ENCODE measurements at places on chromosomes 7 and 10. TPM values are rescaled to one million over a fixed set of nuclear protein-coding genes. Genes with fewer than 3 reads are reported as not detected.

The HMX3 gene
- not detected for polyA plus RNA-seq

The GPR15LG gene
- not detected for polyA plus RNA-seq

DNA sequence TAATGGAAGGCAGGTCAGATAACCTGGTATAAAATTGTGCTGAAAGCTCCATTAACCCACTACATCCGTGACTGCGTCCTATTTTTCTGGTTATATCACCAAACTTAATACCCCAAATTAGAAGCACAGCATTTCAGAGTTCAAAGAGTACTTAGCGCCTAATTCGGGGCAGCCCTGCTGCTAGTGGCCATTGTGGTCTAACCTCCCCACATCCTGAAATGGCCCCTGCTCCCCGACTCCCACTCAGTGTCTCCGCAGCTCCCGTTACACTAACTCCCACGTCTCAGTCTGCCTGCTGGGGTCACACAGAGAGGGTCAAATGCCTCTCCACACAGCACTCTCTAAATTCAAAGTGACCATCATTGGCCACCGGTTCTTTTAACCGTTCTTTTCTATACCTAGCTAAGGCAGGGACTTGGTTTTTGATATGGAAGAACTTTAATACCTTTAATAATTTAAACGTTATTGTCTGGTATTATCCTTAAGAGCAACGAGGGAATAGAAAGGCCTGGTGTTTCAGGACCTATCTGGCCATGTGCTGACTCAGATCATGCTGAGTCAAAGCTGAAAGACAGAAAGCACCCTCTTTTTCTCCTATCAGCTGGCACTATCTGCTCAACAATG lies 117.1 kb downstream of the KMT2E start:
- H3K4me3 ChIP-seq = no peak overlapping the region
- 0 out of 2 replicates have a peak, but pooled peaks cover 4% of the 10 kb centered on the region for H3K36me3 ChIP-seq
- H3K27ac ChIP-seq = no peak overlapping the region

DNA sequence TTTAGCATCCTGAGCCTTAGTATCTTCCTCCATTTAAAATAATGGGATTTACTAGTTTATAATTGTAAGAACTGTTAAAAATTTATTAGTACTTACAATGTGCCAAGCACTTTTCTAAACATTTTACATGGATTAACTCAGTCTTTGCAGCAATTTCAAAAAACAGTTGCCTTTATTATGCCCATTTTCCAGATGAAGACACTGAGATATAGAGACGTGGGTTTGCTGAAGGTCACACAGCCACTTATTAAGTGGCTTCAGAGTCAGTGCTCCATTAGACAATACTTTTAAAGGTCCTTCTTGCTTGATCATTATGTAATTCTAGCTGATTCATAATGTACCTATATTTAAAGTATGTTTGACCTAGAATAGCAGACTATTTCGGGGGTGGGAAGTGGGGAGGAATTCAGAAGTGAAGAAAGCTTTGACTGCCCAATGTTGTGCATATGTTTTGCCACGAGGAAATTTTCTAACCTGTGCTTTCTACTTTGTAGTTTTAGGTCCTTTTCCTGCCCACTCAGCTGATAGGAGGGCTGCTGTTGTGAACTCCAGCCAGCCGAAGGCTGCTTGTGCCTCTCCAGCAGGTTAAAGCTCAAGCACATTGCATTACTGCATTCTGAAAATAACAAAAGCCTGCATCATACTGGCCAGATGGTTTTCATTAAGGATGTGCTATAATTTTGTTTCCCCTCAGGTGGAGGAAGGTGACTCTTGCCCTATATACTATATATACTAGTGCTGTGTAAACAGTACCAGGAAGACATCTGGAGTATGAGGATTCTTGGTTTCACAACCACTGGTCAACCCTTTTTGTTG lies 4.3 kb downstream of the PLEKHA8 start:
- H3K27ac ChIP-seq = 0 out of 2 replicates have a peak overlapping the region, but pooled peaks have one; percentile 5
- no peaks in the 10 kb centered on the region for H3K27me3 ChIP-seq
- no peak overlapping the region for H3K4me3 ChIP-seq
- peaks cover 28% of the 10 kb centered on the region for H3K4me1 ChIP-seq

GRCh38 chr7:150567871-150568301 lies 696 bp downstream of the GIMAP4 start:
- no peaks in the 10 kb centered on the region for H3K27me3 ChIP-seq
- no peaks in the 10 kb centered on the region for H3K36me3 ChIP-seq
- H3K4me3 ChIP-seq = no peak overlapping the region
- no peak overlapping the region for H3K27ac ChIP-seq

- no peak overlapping the region for H3K4me3 ChIP-seq
- H3K4me1 ChIP-seq = no peaks in the 10 kb centered on the region
- H3K27me3 ChIP-seq = no peaks in the 10 kb centered on the region
- no peak for DNase-seq
These were observed 119.2 kb downstream of the ARHGAP22 start for GRCh38 chr10:48485711-48486110.

DNA sequence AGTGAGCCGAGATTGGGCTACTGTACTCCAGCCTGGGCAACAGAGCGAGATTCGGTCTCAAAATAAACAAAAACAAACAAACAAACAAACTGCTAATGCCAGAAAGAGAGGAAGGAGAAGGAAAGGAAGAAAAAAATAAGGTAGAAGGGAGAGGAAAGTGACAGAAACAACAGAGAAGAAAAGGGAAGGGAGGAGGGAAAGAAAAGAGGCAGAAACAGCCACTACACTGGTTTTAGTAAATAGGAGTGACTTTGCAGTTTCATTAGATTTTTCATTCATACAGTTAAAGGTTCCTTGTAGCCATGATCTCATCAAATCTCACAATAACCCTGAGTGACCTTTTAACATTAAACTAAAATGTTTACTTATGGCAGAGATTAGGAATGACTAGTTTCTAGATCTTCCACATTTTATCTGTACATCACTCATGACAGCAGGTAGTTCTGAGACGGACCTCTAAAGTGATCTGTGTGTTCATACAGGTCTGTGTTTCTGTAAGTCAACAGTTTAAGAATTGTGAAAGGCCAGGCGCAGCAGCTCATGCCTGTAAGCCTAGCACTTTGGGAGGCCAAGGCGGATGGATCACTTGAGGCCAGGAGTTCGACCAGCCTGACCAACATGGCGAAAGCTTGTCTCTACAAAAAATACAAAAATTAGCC lies 191.3 kb upstream of the KLF14 start:
- no peak overlapping the region for H3K4me3 ChIP-seq
- DNase-seq = no peak
- H3K27me3 ChIP-seq = no peaks in the 10 kb centered on the region
- H3K36me3 ChIP-seq = peaks cover 26% of the 10 kb centered on the region
- peaks cover 47% of the 10 kb centered on the region for H3K4me1 ChIP-seq
- H3K27ac ChIP-seq = peak overlapping the region; percentile 98

- H3K27me3 ChIP-seq = no peaks in the 10 kb centered on the region
- H3K4me1 ChIP-seq = no peaks in the 10 kb centered on the region
- H3K4me3 ChIP-seq = no peak overlapping the region
These were observed 178.0 kb downstream of the ADARB2 start for GRCh38 chr10:1559311-1559710.
